ENCODE measurements at places on chromosomes 1 and 21.

GRCh38 chr1:175717610-175718540 is 25.5 kb downstream of the TNR start:
- DNase-seq: no peak

GRCh38 chr1:171983584-171983983 is 142.3 kb downstream of the DNM3 start:
- no peak for DNase-seq

DNA sequence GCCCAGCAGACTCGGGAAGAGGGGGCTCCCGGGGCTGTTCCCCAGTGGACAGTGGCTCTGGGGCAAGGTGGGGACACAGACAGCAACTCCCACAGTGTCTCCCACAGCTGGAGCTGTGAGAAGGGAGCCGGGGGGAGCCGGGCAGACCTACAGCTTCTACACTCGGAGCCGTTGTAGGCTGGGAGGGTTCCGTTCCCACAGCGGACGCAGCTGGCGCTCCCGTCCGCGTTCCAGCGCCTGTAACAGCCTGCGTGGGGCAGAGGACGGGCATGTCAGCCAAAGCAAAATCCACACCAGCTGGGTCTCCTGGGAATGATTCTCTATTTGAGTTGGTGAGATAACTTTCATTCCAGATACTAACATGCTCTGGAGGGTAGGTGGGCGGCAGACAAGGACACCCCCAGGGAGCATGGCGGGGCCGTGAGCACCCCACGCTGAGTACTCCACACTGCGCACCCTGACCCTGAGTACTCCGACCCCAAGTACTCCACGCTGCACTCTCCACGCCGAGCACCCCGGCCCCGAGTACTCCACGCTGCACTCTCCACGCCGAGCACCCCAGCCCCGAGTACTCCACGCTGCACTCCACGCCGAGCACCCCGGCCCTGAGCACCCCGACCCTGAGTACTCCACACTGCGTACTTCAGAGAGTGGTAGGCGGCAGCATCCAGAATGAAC is 13.4 kb upstream of the RNF223 start:
- no peak for DNase-seq

- DNase-seq: no peak
Observed at GRCh38 chr1:26854906-26855305, 8.0 kb upstream of the SFN start.

DNA sequence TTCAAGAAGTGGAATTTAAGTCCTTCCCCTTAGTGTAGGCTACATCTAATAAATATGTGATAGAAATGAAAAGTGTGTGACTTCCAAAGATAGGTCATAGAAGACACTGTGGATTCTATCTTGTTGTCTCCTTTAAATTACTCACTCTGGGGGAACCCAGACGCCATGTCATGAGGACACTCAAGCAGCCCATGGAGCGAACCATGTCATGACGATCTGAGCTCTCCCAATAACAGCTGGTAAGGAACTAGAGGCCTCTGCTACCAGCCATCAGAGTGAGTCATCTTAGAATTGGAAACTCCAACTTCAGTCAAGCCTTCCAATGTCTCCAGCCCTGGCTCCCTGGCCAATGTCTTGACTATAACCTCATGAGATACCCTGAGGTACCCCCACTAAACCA is 6.3 kb downstream of the COA7 start:
- no peak for DNase-seq

- no peak for DNase-seq
Observed at GRCh38 chr1:114234408-114235124, 80.9 kb upstream of the SYT6 start.

GRCh38 chr1:61012341-61012761 is 70.0 kb upstream of the NFIA start:
- DNase-seq: no peak
